Midbrain (tissue), 1 donor: ENCODE measurements at places on chromosomes 4 and X.
A peak's percentile ranks its signal among the peaks of the same experiment; 100 is the strongest.

DNA sequence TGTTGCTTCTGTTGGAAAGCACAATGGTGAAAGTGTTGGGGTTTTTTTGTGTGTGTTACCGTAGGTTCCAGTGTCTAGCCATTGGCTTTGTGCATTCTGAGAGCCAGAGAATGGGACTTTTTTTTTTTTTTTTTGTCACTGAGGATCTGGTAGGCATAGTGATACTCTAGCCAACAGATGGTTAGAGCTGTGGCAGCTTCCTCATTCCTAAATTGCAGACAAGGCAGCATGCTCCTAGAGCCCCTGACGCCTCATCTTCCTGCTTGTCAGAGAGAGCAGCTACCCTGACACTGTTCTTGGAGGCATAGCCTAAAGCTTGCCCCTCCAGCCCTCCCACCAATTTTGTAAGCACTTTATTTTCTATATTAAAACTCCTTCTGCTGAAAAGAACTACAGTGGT is 27.0 kb downstream of the ARHGEF9 start:
- no peak for DNase-seq

DNA sequence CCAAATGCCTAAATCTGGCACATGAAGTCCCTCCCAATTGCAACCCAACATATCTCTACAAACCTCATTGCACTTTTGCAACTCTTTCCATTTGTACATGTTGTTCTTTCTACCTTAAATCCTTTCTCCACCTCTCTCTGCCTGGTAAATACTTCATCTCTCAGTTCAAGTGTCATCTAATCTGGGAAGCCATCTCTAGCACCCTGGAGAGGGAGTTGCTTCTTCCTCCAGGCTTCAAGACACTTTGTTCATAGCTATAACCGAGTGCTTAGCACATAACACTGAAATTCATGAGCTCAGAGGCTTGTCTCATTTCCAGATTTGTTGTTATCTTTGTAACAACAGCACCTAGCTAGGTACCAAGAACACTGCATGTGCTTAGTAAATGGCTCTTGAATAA is 114.8 kb upstream of the NAP1L5 start:
- DNase-seq = no peak

GRCh38 chrX:65866146-65866545 is 173.7 kb downstream of the VSIG4 start:
- no peak for DNase-seq

DNA sequence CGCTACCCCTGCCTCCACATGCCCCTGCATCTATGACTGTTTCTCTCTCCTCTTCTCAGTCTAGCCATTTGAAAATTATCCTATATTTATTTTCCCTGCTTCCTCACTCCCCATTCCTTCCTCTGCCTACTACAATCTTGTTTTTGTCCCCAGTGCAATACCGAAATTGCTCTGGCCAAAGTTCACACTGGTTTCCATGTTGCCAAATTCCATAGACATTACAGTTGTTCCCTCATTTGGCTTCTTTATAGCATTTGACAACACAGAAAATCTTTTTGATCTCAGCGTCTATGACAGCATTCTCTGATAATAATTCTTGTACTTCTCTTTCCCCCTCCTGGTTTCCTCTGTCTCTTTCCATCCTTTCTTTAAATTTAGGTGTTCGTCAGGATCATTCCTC is 99.4 kb downstream of the GPR82 start:
- DNase-seq = no peak

DNA sequence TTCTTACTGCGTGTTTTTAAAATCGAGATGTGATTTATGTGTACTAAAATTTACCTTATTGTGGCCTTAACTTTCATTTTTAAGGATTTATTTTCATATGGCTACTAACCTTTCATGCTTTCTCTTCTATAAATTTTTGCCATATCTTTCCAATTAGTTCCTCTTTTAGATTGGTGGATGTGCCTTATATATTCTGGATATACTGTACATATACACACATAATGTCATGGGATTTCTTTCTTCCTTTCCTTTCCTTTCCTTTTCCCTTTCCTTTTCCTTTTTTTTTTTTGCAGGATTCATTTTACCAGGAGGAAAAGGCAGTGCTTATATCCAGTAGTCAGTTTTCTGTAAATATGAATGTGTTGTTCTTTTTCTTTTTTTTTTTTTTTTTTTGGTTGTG is 37.2 kb downstream of the FHIP1A start:
- no peak for DNase-seq

GRCh38 chr4:40228497-40229365 is 31.9 kb downstream of the RHOH start:
- DNase-seq = no peak

- DNase-seq = no peak
Measured at GRCh38 chrX:7139202-7140081, 8.1 kb upstream of the STS start.

DNA sequence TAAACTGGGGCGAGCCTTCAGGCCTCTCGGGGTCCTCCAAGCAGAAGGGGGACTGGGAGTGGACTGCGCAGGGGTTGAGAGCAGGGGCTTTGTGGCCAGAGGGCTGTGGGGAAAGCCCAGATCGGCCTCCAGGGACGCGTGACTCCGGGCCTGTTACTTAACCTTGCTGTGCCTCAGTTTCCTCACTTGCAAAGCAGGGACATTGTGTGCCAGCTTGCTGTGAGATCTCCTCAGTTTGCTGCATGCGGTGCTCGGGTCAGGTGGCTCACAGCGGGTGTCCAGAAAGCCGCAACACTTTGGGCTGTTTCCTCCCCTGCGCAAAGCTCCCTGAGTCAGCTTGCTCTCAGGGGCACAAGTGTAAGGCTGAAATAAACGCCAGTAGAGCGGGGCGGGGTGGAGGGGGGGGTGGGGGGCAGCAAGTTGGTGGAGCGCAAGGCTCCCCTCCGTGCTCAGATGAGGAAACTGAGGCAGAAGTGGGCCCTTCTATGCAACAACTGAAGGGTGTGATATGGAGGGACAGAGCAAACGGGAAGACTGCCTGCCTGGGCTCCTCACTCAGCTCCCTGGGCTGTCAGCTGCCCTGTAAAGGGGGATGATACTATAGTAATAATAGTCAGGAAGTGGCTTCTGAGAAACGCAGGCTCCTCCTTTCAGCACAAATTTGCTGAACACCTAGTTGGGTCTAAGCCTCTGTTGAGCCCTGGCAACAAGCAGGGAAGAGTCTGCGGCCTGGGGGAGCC is 101.0 kb downstream of the HMX1 start:
- DNase-seq = no peak

GRCh38 chrX:41708486-41708885 is 15.5 kb upstream of the GPR82 start:
- DNase-seq = no peak

DNA sequence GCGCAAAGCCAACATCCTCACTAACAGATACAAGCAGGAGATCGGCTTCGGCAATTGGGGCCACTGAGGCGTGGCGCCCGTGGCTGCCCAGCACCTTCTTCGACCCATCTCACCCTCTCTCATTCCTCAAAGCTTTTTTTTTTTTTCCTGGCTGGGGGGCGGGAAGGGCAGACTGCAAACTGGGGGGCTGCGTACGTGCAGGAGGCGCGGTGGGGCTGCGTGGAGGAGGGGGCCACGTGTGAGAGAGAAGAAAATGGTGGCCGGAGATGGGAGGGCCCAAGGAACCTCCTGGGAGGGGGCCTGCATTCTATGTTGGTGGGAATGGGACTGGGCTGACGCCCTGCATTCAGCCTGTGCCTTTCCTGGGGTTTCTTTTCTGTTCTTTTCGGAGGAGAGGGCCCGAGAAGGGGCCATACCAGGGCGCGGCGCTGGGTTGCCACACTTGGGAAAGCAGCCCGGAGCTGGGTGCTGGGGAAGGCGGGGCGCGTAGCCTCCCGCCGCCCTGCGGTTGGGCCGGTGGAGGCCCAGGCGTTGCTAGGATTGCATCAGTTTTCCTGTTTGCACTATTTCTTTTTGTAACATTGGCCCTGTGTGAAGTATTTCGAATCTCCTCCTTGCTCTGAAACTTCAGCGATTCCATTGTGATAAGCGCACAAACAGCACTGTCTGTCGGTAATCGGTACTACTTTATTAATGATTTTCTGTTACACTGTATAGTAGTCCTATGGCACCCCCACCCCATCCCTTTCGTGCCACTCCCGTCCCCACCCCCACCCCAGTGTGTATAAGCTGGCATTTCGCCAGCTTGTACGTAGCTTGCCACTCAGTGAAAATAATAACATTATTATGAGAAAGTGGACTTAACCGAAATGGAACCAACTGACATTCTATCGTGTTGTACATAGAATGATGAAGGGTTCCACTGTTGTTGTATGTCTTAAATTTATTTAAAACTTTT is 4.5 kb downstream of the MID1IP1 start:
- peak; percentile 66 for DNase-seq

DNA sequence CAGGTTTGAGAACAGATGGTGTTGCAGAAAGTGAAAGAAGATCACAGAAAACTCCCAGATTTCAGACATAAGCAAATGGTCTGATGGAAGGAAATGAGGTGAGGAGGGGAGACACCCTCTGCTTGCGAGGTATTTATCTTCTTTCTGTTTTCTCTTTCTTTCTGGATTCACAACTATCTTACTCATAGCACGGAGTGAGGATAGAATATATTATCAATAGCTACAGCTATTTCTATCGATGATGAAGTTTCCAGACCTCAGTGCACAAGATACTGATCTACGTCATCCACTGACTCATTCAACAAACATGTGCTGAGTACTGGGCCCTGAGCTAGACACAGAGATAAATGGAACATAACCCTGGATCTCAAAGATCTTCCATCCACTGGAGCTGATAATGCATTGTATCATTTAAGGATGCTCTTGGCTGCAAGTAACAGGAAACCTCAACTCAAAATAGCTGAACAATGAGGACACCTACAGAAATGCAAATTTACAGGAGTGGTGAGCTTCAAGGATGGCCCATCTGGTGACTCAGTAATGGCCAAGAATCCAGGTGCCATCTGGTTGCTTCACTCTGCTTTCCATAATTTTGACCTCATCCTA is 21.2 kb downstream of the SLC2A9 start:
- DNase-seq = no peak

GRCh38 chr4:39502019-39502663 is 25.1 kb downstream of the UGDH start:
- DNase-seq = no peak

- no peak for DNase-seq
Measured at GRCh38 chr4:113145147-113145518, 95.7 kb downstream of the ANK2 start.

DNA sequence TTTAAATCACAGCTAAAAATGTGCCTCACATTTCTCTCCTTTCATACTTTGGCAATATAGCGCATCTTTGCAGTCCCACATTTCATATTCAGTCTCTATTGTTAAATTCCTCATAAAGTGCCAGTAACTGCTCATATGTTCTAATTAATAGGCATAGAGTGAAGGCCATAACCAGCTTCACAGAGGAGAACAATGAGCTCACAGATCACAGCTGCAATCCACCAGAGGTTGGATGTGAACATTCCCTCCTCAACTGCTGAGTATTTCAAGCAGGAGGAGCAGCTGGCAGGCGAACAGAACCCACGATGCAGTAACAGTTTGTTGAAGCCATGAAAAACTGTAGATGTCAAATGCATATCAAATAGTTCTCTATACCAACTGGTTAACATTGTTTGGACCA is 2088.7 kb upstream of the AGA start:
- peak; percentile 19 for DNase-seq

GRCh38 chr4:8019396-8020365 is 80.0 kb upstream of the AFAP1 start:
- DNase-seq = peak; percentile 78

DNA sequence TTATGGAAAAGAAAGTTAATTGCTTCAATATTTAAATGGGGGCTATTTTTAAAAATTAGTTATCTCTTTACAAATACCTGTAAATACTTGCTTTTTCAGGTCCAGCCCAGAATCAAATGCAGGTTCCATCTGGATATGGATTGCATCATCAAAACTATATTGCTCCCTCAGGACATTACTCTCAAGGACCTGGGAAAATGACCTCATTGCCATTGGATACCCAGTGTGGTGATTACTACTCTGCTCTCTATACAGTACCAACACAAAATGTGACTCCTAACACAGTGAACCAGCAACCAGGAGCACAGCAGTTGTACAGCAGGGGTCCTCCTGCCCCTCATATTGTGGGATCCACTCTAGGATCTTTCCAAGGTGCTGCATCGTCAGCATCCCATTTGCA is 29.2 kb downstream of the SEC24B start:
- DNase-seq = no peak

GRCh38 chr4:98446499-98447375 is 185.6 kb downstream of the RAP1GDS1 start:
- DNase-seq = no peak

GRCh38 chr4:176470671-176471070 is 150.9 kb downstream of the SPCS3 start:
- DNase-seq = no peak

GRCh38 chrX:132071254-132071653 is 48.2 kb downstream of the STK26 start:
- no peak for DNase-seq

DNA sequence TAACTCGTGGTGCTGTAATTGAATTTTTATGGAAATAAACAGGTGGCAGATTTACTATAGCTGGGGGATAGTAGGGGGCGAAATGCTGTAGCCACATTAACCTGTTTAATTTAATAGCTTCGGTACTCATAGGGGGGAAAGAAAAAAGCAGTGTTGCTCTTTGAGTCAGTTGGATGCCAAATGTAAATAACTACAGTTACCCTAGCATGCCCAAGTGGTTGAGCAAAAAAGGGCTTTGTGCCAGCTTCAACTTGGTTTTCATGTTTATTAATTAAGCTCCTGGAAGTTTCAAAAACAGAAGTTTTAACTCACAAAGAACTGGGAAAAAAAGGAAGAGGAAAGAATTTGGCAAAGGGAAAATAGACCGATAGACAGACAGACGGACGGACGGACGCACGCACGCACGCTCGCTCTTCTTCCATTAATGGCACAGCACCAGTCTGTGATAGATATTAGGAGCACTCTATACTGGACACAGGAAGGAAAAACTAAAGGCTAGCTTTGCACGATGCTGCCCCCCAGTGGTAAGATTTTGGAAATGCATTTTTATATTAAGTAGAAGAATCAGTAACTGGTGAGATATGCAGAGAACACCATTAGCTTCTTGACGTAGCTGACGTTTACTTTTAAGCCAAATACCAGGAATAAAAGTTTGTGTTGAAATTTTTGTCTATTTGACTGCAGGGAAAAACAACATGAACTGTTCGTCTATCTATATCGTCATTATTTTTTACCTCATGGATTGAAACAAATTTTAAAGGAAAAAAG is 151.8 kb downstream of the SLC7A11 start:
- peak; percentile 87 for DNase-seq

- DNase-seq = no peak
Measured at GRCh38 chrX:5829469-5829868, 399.2 kb downstream of the NLGN4X start.

DNA sequence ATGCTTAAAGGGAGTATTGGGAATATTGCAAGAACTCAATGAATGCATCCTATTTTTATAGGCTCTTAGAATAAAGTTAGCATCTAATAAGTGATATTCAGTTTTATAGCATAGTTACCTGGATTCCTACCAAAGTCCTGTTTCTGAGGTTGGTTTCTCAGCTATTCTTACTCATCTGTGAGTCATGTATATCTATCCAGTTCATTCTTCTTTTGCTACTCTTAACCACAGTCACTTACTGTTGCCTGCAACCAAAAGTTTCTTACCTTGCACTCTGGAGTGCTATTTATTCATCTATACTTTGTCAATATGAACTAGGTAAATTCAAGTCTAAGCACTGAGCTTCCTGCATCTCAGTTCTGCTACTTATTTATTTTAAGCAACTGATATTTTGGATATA is 322.5 kb downstream of the HS3ST1 start:
- DNase-seq = no peak

GRCh38 chr4:66946761-66947160 is 598.5 kb downstream of the CENPC start:
- peak; percentile 14 for DNase-seq

GRCh38 chr4:174423257-174423944 is 98.9 kb downstream of the HPGD start:
- DNase-seq = peak; percentile 2
